Activated T-helper 1 cell treated with anti-CD3 and anti-CD28 coated beads, Interleukin-2, amount 50 U/mL, for 16 hours (primary cell): ENCODE measurements at places on chromosomes 16 and 17.

- DNase-seq: no peak
Observed at GRCh38 chr17:55294042-55294751, 29.4 kb downstream of the HLF start.

DNA sequence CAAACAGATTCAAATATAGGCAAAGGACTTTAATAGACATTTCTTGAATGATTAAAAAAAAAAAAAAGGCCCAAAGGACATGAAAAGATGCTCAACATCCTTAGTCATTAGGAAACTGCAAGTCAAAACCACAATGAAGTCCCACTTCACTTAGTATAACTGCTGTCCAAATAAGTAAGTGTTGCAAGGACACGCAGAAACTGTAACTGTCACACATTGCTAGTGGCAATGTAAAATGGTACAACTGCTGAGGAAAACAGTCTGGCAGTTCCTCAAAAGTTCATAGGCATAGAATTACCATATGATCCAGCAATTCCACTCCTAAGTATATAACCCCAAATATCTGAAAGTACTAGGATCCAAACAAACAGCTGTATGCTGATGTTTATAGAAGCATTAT lies 112.7 kb downstream of the BRIP1 start:
- no peak for DNase-seq

GRCh38 chr16:31487720-31488467 lies 5.0 kb downstream of the SLC5A2 start:
- DNase-seq: peak; percentile 46

DNA sequence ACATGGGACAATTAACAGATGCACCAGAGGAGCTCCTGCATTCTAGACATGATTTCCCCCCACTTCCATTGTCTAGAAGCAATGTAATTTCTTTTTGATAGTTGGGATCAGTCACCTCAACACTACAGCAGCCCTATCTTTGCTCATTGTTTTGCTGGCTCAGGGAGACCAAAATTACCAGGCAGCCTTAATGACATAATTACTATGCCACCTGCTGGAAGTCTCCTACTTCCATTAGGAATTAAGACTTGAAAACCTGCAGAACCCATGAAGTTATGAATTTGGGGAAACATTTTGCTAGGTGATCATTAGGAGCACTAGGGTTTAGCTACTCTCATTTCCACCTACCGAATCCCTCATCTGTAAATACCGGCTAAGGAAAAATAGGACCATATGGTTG lies 312.0 kb upstream of the CA10 start:
- DNase-seq: no peak

DNA sequence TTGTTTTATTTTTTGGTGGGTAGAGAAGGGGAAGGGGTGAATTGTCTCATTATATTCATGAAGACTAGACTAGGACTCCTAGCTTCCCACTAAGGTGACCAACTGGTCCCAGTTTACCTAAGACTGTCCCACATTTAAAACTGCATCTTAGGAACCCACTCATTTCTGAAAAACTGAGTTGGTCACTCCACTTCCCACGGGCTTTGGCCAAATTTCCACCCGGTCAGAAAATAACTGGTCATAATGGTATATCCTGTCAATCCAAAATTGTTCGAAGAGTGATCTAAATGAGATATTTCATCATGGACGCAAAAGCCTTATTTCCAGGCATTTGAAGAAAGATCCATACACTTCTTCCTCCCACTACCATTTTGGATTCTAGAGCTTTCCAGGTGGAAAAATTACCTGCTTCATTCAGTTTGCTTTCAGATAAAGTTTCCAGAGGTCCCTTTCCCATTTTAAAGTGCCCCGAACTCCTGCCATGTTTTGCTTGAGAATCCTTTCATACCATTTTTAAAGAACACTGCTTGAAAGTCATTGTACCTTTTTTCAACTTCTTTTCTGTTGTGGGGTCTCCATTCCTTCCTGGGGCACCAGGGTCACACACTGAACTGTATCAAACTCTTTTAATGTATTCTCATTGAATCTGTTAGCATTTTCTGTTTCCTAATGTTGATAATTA lies 21.8 kb upstream of the ZFHX3 start:
- no peak for DNase-seq

GRCh38 chr17:77880711-77881450 lies 77.6 kb upstream of the TNRC6C start:
- DNase-seq: no peak

GRCh38 chr17:17605729-17606088 lies 14.2 kb upstream of the PEMT start:
- DNase-seq: no peak

GRCh38 chr17:40326014-40326831 lies 17.2 kb downstream of the RARA start:
- no peak for DNase-seq

DNA sequence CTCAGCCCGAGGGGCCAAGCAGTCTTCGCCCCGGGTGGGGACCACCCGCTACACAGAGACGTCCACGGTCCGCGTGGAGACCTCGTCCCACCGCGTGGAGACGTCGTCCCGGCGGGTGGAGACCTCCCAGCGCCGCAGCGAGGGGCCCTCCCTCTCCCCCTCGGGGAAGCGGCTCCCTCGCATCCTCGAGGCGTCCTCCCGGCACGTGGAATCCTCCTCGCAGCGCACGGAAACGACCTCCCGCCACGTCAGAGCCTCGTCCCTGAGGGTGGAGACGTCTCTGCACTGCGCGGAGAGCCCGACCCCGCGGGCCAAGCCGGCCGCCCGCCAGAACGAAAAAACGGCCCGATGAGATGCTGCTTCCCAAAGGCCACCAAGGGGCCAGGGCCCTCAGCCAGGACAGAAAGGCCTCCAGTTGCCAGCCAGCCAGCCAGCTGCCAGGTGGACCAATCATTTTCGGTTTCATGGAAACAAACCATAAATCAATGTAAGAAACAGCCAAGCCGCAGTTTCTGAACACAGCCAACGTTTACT lies 424 bp downstream of the C17orf100 start:
- no peak for DNase-seq

DNA sequence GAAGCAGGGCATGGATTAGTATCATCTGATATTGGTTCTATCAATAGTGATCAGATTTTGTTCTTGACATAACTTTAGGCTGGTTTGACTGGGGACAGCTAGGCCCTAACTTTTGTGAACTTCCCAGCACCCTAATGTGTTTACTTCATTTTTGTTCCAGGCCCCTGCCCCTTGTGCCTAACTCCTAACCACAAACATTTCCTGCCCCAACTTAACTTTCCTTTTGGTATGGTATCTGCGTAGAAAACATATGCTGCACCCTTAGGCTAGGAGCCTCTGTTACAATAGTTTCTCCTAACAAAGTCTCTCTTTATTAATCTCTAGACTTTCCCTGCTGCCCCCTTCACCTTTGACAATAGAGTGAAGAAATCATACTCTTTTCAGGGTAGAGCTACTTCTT lies 2.5 kb downstream of the ADPRM start:
- no peak for DNase-seq

DNA sequence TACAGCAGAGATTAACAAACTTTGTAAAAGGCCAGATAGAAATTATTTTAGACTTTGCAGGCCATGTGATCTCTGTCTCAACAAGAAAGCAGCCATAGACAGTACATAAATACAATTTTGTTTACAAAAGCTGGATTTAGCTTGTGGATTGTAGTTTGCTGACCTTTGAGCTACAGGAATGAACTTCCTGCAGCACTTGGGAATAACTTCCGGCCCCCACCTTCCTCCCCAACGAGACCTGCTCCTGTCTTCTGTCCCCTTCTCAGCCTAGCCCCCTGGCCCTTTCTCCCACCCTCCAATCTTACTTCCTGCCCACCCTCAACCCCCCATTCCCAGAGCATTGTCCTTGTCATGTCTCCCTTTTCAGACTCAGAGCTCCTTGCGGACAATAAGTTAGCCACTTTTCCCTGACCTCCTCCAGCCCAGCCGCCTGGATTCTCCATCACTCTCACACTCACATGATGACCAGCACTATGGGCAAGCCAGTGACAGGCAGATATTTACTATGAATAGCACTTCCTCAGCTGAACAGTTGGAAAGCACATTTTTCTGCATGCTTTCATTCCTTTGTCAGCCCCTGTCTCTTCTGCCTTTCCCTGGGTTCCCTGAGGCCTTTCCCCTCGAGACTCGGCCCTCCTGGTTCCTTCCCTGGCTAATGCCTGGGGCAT lies 27.6 kb upstream of the DLX3 start:
- no peak for DNase-seq

DNA sequence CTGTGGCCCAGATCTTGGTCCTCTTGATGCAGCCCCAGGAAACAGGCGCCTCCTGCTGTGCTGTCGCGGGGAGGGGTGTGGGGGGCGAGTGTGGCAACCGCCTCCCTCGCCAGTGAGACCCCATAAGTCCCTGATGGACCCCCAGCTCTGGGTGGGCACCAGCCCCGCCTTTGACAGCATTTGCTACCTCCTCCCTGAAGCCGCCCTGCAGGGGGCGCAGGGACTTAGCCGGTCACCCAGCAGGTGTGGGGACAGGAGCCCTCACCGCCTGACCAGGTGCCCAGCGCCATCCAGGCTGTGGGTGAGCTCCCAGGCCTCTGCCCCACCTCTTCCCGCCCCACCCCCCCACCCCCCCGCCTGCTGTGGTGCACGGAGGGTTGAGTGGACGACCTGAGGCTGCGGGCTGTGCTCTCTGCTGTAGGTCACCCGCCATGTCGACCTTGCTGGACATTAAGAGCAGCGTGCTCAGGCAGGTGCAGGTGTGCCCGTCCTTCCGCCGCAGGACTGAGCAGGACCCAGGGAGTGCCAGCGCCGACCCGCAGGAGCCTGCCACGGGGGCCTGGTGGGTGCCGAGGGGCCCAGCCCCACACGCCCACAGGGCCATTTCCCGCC lies 4.8 kb downstream of the BAIAP3 start:
- no peak for DNase-seq

GRCh38 chr16:22424161-22424937 lies 49.9 kb upstream of the CDR2 start:
- no peak for DNase-seq

DNA sequence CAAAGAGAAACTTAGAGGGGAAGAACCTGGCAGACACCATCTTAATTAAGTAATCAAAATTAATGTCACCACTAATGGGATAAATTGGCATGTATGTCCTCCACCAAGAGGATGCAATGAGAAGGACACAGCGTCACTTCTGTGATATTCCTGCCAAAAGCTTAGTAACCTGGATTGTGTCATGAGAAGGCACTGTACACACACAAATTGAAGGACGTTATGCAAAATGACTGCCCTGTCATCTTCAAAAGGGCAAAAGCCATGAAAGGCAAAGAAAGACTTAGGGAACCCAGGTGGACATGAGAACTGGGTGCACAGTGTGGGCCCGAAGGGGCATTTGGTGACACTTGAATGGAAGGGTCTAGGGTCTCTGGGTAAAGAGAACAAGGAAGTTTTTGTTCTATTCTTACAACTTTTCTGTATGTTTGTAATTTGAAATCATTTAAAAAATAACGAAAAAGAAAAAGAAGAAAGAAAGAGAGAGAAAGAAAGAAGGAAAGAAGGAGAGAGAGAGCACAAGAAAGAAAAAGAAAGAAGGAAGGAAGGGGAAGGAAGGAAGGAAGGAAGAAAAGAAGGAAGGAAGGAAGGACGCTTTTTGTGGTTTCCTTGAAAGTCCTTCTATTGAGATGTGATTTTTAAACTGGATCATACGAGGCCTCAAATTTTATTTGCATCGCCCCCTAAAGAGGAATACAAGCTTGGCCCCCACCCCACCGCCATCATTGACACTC lies 4.0 kb upstream of the APOH start:
- no peak for DNase-seq

- DNase-seq: no peak
Observed at GRCh38 chr17:72587773-72588511, 467.1 kb downstream of the SOX9 start.

DNA sequence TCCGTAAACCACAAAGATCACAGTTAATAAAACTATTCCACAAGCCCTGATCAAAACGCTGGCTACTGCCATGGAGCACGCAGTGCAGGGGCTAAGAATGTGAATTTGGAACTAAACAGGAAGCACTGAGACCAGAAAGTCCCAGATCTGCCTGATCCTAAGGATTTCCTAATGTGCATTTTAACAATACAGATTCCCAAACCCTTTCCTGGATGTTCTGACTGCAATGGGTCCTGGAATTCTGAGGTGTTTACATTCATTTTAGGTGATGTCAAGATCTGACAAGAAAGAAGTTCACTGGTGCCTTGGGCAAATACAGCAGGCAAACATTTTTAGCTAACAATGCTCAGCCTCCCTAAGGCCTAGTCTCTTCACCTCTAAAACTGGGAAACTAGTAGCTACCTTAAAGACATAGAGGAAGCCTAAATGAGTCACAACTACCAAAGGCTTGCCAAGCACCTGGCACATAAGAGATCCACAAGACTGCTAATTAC lies 10.3 kb downstream of the NSMCE1 start:
- DNase-seq: no peak

DNA sequence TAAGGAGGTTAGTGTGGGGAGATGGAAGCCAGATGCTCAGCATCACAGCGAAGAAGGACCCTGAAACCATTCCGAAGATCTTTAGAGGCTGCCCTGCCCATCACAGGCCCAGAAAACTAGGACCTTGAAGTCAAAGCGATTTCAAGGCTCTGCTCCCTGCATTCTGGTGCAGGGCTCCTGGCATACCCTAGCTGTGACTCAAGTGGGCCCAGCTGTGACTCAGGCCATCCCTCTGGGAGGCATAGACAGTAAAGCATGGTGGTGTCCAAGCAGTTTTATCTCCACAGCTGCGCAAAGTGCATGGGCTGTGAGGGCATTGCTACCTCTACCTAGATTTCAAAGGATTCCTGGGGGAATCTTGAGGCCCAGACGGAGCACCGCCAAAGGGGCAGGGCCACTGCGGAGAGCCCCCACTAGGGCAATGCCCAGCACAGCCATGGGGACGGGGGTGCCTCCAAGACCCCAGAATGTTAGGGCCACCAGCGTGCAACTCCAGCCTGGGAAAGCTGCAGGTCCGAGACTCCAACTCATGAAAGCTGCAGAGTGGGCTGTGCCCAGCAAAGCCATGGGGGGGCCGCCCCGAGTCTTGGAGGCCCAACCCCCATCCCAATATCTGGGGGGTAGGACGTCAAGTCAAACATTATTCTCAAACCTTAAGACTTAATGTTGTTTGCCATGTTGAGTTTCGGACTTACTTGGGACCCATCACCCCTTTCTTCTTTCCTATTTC lies 11.7 kb upstream of the ZNF594 start:
- no peak for DNase-seq

GRCh38 chr16:66959704-66960161 lies 1.3 kb upstream of the CES3 start:
- no peak for DNase-seq

GRCh38 chr17:49746791-49747490 lies 17.0 kb downstream of the FAM117A start:
- DNase-seq: no peak

- no peak for DNase-seq
Observed at GRCh38 chr17:18105027-18105426, 3.5 kb upstream of the MYO15A start.
